ENCODE measurements at places on chromosomes 3 and 15.

DNA sequence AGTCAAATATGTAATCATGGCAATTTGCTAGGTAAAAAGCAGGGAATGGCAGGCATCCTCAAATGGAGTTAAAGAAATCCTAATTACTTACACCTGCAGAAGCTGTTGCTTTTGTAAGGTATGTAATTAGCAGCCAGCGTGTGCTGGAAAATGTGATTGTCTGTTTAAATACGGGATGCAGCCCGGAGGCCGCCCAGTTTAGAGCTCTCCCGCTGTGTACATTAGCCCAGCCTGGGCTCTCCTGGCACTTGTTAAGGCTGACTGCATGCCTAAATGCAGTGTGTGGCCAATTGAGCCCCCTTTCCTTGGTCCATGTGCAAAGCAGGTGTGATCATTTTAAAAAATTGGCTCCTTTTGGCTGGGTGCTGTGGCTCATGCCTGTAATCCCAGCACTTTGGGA is 9.0 kb downstream of the DPH3 start:
- H3K27me3 ChIP-seq, result no peaks in the 10 kb centered on the region
- DNase-seq, result no peak
- H3K36me3 ChIP-seq, result peaks cover 8% of the 10 kb centered on the region
- H3K4me3 ChIP-seq, result no peak overlapping the region
- H3K4me1 ChIP-seq, result no peaks in the 10 kb centered on the region
- no peak overlapping the region for H3K27ac ChIP-seq

- no peaks in the 10 kb centered on the region for H3K36me3 ChIP-seq
- DNase-seq, result no peak
- no peak overlapping the region for H3K4me3 ChIP-seq
- no peak overlapping the region for H3K27ac ChIP-seq
- H3K27me3 ChIP-seq, result peaks cover 6% of the 10 kb centered on the region
These were observed 6.7 kb downstream of the EFCC1 start for GRCh38 chr3:129007792-129008191.

DNA sequence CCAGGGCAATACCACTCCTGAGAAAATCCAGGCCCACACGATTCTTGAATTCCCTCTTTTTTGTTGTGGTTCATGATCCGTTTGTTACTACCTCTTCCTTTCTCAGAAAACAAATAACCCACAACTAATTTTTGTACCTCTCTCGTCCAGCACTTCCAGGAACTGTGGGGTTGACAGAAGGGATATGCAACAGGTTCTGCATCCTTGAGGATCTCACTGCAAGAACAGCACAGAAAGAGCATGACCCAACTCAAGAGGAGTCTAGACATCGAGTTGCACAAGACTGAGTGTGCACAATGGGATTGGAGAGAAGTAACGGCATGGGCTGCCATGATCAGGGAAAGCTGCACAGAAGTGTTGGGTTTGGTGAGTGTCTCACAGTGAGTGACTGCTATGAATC is 533.3 kb downstream of the SOX2 start:
- no peaks in the 10 kb centered on the region for H3K27me3 ChIP-seq
- no peak overlapping the region for H3K4me3 ChIP-seq
- no peak for DNase-seq

DNA sequence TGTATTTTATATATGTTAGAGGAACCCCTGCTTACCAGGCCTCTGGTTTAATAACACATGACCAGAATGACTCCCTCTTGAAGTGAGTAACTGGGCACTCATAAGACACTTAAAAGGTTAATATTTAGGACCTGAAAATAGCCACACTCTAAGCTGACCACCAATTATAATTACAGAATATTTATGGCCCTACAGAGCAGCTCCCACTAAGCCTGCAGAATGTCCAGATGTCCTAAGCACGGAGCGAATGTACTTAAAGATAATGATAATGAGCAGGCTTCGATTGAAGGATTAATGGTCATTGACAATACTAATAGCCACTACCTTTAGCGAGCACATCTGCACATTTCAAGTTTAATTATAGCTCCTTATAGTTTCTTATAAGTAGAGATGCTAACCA is 22.8 kb upstream of the KCTD6 start:
- H3K27me3 ChIP-seq, result no peaks in the 10 kb centered on the region
- DNase-seq, result no peak
- no peak overlapping the region for H3K27ac ChIP-seq
- no peaks in the 10 kb centered on the region for H3K36me3 ChIP-seq
- peaks cover 23% of the 10 kb centered on the region for H3K4me1 ChIP-seq

GRCh38 chr3:186964071-186964470 is 33.7 kb downstream of the ST6GAL1 start:
- DNase-seq, result no peak
- no peaks in the 10 kb centered on the region for H3K27me3 ChIP-seq
- no peak overlapping the region for H3K4me3 ChIP-seq
- H3K4me1 ChIP-seq, result peaks cover 8% of the 10 kb centered on the region
- H3K36me3 ChIP-seq, result peaks cover 18% of the 10 kb centered on the region

DNA sequence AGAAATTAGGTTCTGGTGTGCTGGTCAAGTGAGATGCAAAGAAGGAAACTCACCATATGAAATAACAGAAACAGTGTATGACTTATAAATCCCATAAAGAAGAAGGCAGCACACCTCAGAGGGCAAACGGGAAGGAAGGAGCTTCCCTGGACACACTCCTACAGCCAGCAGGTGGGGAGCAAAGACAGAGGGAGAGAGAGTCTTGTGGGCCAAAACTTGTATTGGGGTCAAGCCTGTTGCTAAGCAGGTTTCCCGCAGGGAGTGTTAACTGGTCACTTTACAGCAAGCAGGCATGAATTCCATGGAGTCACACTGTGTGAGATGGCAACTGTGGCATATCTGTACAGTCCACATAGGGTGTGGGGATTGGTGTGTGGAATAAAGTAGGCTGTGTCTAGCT is 222.9 kb upstream of the NDN start:
- no peaks in the 10 kb centered on the region for H3K27me3 ChIP-seq
- no peak overlapping the region for H3K27ac ChIP-seq
- no peak overlapping the region for H3K4me3 ChIP-seq
- no peaks in the 10 kb centered on the region for H3K36me3 ChIP-seq
- no peaks in the 10 kb centered on the region for H3K4me1 ChIP-seq

DNA sequence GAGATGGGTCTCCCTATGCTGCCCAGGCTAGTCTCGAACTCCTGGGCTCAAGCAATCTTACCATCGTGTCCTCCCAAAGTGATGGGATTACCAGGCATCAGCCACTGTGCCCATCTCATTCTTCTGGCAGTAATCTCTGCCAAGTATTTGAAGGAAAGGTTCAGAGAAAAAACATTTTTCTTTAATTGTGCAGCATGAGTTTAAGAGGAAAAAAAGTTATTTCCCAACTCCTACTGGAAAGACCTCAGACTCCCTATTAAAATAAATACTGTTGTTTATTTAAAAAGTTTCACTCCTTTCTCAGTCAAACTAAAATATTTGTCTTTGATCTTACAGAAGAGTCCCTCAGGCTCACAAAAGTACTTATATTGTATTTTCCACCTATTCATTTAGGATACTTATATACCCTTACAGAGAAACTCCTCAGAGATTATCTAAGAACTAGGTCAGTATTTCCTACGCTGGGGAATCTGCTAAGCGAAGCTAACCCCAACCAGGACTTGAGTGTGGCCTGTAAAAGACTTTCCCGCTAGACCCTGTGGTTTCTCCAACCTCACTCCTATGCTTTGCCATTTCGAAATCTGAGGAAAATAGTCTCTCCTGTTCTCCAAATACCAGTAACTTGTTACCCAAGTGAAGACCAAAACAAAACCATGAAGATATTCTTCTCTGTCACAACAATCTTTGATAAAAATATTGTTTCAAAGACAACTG is 28.7 kb downstream of the WWTR1 start:
- no peaks in the 10 kb centered on the region for H3K4me1 ChIP-seq
- H3K4me3 ChIP-seq, result no peak overlapping the region
- no peak overlapping the region for H3K27ac ChIP-seq
- H3K36me3 ChIP-seq, result no peaks in the 10 kb centered on the region
